ENCODE measurements at places on chromosomes 11 and 22.

DNA sequence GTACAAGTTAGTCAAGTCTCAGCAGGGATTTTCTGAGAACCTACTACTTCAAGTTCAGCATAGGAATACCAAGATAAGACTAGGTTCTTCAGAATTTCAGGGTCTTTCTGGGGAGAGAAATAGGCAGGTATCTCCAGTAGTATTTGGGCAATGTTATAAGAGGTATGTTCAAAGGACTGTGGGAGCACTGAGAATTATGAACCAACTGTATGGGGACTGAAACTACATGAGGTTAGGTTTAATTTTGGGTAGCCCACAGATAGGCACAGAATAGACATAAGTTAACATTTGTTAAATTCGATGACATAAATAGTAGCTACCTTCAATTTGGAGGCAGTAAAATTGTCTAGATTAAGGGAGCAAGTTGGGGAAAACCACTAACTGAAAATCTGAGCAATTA is 9.2 kb upstream of the GAB2 start:
- no peak for DNase-seq

DNA sequence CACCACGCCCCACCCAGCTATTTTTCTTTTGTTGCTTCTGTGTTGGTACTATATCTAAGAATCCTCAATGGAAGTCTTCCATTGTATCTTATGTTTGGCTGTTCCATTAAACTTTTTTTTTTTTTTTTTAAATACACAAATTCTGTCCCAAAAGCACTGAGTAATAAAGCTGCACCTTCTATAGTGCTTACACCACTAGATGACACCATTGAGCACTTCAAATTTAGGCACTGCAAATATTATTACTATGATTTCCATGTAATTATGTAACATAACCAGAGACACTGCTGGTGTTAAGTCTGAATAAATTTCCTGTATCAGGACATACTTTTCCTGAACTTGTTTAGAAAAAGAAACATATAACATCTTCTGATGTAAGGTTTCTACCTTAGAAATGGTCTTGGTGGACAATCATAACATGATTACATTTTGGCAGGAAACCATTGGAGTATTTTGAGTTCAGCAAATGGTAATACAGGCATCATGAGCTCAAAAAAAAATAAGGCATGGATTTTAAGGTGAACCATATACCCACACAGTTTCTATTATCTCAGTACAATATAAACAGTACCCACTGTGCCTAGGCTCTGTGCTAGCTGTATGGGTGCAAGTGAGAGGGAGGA is 110.5 kb downstream of the ATG16L2 start:
- no peak for DNase-seq

- no peak for DNase-seq
These were observed 68.0 kb upstream of the OLFML1 start for GRCh38 chr11:7417328-7417727.

- DNase-seq, result no peak
These were observed 21.4 kb downstream of the GTPBP1 start for GRCh38 chr22:38727123-38727522.

- DNase-seq, result no peak
These were observed 2.3 kb downstream of the TSPAN4 start for GRCh38 chr11:844693-845644.

GRCh38 chr22:46185283-46185682 is 35.0 kb downstream of the PPARA start:
- no peak for DNase-seq

- DNase-seq, result no peak
These were observed 31.7 kb upstream of the ABCC8 start for GRCh38 chr11:17508306-17508705.

GRCh38 chr11:133936136-133936535 is 20.6 kb downstream of the IGSF9B start:
- DNase-seq, result no peak

GRCh38 chr11:1639102-1639620 is 9.6 kb downstream of the KRTAP5-5 start:
- DNase-seq, result no peak

GRCh38 chr11:42972741-42973140 is 339.1 kb upstream of the API5 start:
- DNase-seq, result no peak

GRCh38 chr11:96257972-96258934 is 84.7 kb downstream of the MAML2 start:
- no peak for DNase-seq
